ENCODE measurements at places on chromosomes 4 and X.

GRCh38 chr4:180674619-180675358, 1568.4 kb upstream of the TENM3 start:
- no peak for DNase-seq

- DNase-seq = no peak
Measured at GRCh38 chrX:149512225-149512885, 7.2 kb upstream of the IDS start.

DNA sequence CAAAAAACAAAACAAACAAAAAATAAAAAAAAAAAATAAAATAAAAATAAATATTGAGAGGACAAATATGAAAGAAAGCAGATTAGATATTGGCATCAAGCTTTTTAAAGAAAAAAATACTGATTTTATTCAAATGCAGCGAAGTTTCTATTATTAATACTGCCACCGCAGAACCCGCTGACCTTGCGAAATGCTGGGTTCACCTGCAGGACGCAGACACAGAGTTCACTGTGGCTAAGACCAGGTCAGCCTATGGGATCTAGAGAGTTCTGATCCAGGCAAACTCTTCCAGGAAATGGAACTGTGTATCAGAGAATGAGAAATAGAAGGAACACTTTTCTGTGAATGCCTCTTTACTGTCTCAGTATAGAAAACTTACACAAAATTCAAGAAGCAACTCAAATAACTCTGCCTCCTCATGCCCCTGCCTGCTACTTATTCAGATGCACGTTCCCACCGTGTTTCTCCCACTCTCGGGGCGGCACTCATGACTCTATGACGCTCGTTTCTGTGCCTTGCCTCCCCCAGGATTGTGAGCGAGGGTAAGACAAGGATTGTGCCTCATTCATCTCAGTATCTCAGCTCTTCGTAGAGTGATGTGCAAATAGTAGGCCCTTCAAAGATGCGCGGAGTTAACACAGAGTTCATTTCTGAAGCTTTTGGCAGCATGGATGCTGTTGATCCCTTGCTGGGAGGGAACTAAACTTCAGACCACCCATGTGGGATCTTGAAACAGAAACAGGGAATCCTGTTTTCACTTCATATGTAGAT, 44.1 kb upstream of the TLR3 start:
- DNase-seq = no peak

DNA sequence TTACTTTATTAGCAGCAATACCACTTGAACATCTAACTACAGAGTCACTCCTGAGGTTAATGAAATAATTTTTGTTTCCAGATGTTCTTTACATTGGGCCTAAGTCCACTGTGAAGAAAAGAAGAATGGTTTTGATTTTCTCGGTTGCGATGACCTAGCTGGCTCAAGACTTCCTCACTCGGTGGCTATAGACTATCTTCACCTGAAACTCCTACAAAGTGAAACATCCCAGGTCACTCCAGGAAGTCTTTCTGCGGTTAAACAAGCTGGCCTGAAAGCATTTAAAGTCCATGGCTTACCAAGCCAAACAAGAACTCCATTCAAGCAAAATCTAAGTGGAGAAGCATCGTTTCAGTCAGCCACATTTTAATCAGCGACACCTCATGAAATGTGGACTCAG, 13.7 kb upstream of the SORBS2 start:
- DNase-seq = no peak

DNA sequence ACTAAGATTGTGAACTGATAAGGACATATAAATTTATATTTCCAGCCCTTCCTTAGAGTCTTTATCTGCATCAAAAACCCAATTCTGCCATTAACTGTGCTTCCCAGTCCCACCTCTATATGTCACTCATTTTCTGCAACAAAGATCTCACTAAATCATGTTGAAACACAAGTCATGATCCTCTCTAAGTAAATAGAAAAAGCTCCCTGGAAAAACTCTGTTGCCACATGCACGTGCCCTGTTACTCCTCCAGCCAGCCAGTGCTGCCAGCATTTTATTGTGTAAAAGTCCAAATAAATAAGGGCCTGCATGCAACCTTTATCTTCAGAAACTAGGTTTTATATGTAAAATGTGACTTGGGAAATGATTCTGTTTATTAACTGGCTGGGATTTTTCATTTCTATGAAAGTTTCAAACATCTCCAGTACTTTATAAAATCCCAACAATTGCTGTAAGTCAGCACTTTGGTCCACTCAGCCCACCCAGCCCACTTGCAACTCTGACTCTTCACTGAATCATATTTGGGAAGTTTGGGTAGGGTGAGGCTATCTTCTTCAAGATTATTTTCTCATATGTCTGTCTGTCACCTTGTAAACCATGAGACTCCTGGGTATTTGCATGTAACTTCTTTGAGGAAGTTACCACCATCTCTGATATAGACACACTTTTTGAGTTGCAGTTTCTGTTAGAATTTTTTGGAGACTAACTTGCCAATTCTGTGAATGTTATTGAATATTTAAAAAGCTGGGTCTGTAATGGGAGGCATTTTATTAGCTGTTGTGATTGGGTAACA, 40.0 kb upstream of the SMARCA5 start:
- no peak for DNase-seq

GRCh38 chr4:105306158-105306781, 159.6 kb downstream of the TET2 start:
- DNase-seq = no peak

DNA sequence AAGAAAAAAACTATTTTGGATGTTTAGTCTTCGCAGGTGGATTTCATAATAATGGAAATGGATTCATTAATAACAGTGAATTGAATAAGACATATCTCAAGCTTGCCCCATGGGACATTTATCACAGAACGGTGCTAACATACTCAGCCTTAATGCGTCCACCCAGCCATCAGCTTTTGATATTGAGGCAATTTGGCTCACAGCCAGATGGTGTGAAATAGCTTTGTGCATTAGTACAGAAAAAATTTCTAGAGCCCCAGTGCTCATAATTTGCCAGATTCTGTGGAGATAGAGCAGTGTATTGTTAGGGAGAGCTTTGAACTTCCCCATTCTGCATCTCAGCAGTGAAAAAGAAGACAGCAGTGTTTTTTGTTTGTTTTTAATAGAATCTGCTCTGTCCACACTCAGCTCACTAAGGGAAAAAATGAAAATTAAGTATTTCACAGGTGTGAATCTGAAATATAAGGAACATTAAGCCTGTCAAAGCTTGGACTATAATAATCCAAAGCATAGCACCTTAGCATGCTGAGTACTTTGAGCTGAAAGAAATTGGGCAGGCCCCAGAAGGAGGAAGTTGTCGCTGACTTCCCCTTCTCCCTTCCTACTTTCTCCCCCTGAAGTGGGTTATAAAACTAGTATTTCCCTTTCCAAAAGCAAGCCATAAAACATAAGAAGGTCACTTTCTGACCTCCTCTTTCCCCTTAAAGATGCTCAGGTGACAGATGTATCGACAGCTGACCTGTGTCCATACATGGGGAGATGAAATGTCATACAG, 295.8 kb downstream of the MAGEB5 start:
- no peak for DNase-seq

DNA sequence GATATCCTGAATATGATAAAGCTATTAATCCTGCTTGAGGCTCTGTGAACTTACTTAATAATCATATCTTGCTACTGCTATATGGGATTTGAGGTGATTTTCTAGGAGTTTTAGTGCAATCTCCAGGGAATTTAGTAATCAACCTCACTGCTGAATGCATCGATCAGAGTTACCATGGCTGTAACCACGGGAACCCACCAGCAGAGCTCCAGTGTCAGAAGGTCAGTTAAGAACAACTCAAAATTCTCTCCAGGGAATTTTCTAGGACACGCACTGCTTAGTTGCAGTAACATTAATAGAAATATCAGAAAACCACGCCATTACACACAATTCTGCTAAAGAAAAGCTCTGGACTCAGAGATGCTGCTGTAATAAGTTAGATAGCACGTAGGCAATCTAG, 1477.2 kb upstream of the TENM3 start:
- DNase-seq = no peak

GRCh38 chr4:188819233-188819632, 680.0 kb downstream of the TRIML1 start:
- DNase-seq = no peak

GRCh38 chrX:22445880-22446279, 173.2 kb downstream of the CBLL2 start:
- no peak for DNase-seq

GRCh38 chr4:78454016-78454415, 97.6 kb upstream of the ANXA3 start:
- DNase-seq = no peak

DNA sequence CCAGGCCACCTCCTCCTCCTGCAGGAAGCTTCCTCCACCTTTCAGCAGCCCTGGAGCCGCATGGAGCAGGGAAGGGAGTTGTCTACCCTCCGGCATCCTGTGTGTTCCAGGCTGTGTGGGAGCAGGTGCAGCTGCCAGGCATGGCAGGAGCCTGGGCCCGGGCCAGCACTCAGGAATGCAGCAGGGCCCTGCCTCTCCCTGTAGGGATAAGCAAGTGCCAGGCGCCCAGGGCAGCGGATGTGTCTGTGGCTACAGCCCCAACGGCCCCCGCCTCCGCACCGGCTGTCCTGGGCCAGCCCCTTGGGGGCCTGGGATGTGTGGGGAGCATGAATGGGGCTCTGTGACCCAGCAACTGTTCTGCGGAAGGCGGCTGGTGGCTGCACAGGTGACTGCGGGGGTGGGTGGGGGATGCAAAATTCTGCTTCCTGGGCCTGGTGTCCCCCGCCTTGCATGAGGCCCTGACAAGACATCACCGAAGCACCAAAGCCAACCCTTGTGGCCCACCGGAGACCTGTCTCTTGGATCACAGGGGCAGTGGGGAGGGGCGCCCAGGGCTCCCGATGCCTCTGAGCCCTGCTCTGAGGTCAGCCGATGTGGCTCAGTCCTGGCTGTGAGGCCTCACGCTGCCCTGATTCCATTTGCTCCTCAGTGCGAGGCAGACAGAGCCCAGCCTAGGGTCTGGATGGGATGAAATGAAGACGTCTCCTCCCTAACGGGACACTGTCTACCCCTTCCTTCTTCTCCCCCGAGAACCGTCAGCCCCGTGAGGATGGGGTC, 1.4 kb upstream of the DOK7 start:
- DNase-seq = no peak

DNA sequence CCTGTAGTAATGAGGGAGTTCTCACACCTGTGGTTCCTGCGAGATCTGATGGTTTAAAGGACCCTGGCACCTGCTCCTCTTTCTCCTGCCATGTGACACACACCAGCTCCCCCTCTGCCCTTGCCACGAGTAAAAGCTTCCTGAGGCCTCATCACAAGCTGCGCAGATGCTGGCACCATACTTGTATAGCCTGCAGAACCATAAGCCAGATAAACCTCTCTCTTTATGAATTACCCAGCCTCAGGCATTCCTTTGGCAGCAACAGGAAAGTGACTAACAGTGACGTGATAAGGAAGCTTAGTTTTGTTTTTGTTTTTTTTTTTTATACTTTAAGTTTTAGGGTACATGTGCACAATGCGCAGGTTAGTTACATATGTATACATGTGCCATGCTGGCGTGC, 130.9 kb downstream of the AFAP1 start:
- no peak for DNase-seq

DNA sequence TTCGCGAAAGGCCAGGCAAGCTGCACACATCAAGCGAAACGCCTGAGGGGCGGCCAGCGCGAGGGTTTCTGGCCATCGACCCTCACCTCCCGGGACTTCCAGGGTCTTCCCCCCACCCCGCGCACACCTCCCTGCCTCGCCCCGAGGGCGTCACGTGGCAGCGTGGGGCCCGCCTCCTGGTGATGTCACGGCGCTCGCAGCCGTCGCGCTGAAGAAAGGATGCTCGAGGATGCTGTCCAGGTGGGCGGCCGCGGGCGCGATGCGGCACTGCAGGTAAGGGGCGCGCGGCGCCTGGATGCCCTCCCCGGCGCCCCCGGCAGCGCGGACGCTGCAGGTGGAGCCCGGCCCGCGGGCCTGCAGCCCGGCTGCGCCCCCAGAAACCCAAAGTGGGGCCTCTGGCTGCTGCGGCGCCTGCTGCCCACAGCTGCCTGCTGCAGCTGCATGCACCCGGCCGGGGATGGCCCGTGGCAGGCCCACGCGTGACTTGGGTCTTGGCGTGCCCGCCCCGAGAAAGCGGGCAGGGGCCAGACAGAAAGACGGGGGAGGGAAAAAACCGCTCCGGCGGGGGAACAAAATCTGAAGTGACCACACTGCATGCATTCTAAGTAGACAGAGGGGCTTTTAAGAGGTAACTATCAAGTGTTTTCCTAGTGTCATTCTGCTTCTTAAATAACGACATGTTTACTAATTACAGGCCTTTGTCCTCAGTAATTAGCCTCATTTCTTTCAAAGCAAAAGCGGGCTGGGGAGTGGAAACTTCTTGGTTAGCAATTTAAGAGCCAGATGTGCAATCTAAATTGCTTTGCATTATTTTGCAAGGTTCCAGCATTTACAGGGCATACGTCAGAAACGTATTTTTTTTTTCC, 1.7 kb downstream of the CLCN4 start:
- no peak for DNase-seq

DNA sequence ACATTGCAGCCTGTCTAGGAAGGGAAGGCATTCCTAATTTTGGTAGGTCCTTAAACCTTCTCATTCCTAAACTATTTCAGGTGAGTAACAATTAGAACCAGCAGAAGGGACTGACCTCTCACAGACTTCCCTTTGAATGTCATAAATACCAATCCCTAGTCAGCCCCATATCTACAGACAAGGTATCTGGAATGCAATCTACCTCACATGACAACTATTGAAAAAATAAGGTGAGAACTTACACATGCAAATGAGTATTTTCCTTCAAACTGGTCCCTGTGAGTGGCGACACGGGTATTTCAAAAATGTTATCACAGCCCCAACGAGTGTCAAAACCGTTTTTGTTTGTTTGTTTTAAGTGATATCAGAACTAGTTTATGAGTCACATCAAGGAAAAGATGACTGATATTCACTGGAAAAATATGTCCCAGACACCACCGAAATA, 102.4 kb upstream of the VCX2 start:
- DNase-seq = no peak

DNA sequence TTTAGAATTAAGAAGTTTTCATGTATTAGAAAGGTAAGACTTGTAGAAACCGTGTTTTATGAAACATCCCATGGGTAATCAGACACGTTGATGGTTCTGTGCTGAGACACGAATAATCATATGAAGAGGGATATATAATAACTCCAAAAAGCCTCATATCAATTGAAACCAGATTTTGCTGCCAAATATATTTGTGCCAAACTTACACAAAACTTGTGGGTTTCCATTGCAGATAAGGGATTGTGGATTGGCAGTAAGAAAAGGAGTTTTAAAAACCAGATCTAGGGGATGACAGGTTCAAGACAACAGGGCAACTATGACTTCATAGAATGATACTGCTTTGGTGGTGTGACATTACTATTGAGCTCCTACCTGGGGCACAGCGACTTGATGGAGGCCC, 616.1 kb downstream of the BCOR start:
- no peak for DNase-seq

DNA sequence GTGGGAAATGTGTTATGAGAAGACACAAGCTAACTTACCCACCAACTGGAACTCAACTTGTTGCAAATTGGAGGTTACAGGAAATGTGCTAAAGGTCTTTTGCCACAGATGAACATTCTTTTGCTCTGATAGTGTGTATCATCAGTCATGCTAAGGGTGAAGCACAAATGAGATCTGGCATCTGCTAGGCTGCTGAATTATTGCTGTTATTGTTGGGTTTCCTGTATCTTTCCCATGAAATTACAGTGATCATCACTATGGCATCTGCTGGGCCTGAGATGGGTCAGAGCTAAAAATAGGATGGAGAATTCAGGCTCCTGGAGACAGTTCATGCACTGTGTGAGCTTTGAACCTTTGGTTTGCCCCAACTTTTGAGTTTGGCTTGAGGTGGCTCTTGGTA, 124.5 kb downstream of the NPNT start:
- no peak for DNase-seq

GRCh38 chr4:10296730-10297129, 160.5 kb downstream of the ZNF518B start:
- no peak for DNase-seq

GRCh38 chrX:39829965-39830364, 267.8 kb downstream of the BCOR start:
- no peak for DNase-seq
